Stimulated activated CD4-positive, alpha-beta T cell treated with anti-CD3 and anti-CD28 coated beads, Interleukin-2, amount 100 ng/mL, for 4 hours (primary cell): ENCODE measurements at places on chromosomes 13 and 19.

DNA sequence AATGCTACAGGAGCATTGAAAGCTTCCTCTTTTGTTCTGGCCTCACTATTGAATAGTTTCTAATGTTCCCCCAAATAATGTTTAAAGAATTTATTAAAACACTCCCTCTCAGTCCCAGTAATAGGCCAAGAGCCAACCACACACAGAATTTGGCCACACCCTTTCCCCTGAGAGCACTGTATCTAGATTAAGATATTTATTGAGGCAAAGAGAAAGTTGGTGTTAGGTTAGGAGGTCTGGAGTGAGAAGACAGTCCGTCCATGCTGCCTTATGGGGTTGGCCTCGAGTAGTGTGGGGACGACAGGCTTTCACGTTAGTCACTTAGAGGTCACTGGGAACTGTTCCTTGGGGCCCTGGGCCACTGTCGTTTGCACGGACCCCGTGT, 122.9 kb upstream of the RNF113B start:
- no peak for DNase-seq

DNA sequence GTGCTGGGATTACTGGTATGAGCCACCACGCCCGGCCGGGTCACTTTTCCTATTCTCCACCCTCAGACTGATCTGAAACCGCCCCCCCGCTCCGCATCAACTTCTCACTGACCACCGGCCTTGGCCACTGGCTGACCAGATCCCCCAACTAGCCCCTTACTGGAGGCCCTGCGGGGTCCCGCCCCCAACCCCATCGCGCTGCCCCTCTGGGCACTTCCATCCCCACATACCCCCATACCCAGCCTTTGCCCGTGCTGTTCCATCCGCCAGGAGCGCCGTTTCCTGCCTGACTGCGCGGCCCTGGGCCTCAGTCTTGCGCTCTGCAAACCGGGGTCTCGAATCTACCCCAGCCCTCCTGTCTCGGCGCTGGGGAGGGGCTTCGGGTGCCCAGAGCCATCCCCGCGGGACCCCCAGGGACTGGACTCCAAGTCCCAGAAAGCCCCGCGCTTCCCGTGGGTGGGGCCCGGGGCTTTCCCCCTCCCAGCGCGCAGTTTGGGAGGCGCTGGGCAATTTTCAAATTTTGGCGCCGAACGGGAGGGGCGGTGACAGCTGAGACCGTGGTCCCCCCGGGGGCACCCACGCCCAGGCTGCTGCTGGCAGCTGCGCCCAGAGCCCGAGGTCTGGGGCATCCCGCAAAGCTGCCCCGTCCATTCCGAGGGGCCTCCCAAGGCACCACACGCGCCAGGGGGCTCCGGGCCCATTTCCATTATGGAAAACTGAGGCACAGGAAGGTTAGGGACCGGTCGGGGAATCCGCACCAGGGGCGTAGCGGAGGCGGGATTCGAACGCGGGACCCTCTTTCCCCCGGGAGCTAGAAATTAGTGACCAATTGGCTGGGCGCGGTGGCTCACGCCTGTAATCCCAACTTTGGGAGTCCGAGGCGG, 5.2 kb upstream of the LMNB2 start:
- DNase-seq: peak; percentile 53

- no peak for DNase-seq
These were observed 605 bp upstream of the TEX30 start for GRCh38 chr13:102774214-102774568.

DNA sequence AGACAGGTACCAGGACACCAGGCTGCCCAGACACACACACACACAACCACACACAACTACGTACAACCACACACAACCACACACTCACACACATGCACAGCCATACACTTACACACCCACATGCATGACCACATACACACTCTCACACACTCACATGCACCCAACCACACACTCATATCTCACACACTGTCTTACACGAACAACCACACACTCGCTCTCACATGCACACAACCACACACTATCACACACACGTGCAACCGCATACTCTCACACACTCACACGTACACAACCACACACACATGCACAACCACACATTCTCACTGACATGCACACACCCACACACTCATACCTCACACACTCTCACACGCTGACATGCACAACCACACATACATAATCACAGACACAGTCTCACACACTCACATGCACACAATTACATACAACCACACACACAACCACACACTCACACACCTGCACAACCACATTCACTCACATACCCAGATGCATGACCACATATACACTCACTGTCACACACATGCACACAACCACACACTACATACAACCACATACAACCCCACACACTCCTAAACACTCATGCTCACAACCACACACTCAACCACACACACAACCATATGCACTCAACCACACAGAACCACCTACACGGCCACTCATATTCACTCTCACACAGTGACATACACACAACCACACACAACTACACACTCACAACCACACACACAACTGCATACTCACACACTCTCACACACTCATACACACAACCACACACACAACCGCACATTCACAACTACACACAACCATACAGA, 7.6 kb upstream of the SLC7A10 start:
- DNase-seq: no peak

DNA sequence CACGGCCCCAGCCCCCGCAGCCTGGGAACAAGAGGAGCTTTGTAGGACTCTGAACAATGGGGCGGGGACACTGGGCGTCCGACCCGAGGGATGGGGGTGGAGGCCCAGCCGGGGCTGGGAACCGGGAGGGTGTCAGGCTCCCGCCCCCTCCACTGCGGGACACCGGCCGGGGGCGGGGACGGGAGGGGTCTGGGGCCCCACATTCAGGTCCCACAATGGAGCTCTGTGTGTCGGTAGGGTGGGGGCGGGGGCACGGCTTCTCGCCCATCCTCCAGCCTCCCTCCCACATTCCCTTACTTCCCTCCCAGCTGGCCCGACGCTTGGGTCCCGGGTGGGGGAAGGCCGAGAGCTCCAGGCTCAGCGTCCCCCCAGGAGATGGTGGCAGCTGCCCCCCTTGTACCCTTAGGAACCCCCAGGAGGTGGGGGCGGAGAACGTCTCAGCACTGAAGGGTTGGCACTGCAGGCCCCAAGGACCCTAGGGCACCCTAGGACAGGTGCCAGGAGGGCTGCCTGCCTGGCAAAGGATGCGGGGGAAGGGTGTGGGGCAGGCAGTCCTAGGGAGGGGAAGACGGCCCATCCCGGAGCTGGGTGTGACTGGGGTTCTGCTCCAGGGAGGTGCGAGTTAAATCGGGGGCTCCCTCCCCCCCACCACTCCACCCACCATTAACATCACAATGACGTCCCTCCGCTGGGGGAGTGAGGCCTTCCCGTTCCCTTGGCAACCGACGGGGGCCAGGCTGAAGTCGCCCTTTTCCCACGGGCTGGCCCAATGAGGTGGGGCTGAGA, 5.3 kb downstream of the TTYH1 start:
- no peak for DNase-seq

GRCh38 chr19:46447824-46448223, 19.1 kb upstream of the PNMA8C start:
- no peak for DNase-seq

- no peak for DNase-seq
These were observed 18.1 kb downstream of the DGKH start for GRCh38 chr13:42066542-42066941.

- no peak for DNase-seq
These were observed 41.9 kb upstream of the POSTN start for GRCh38 chr13:37640499-37640898.

GRCh38 chr13:103663996-103664395, 597.8 kb upstream of the SLC10A2 start:
- DNase-seq: no peak

GRCh38 chr13:74678308-74678965, 544.2 kb upstream of the KLF12 start:
- DNase-seq: no peak

DNA sequence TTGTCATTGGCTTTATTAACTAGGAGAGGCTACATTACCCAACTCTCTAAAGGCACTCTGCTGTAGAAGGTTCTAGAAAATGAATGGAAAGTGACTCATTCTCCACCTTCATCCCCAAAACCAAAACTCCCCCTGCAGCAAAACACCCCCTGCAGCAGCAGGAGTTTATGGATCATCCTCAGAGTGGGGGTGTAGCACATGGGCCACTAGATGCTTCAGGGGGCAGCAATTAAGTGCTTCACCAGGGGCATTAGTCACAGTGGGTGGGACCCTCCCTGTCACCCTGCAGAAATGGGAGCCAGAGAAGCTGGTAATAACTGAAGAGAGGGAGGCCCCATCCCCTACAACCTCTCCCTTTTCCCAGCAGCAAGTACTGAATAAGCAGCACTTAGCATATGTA, 64.5 kb upstream of the MED4 start:
- DNase-seq: no peak
